NCI-H82 (cell line): ENCODE measurements at places on chromosomes 6 and 20.
A peak's percentile ranks its signal among the peaks of the same experiment; 100 is the strongest.

DNA sequence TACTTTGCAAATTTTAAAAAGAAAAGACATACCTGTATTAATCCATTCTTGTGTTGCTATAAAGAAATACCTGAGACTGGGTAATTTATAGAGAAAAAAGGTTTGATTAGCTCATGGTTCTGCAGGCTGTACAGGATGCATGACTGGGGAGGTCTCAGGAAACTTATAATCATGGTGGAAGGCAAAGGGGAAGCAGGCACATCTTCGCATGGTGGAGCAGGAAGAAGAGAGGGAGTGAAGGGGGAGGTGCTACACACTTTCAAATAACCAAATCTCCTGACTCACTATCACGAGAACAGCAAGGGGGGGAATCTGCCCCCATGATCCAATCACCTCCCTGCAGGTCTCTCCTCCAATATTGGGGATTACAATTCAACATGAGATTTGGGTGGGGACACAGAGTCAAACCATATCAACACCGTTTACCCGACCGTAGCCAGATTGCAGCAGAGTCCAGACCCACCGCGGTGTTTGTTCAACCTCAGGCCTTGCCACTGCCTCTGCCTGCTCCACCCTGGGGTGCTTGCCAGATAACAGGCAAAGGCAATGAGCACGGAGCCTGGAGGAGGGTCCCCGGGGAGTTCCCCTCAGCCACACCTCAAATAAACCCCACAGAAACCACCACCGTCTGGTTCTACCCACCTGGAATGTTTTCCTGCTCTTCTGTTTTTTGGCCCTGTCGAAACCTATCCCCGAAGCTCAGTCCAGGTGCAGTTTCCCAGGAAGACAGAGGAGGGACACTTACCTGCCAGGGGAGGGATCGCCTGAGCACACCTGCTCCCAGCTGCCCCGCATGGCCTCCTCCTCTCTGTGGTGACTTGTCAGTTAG is 142.2 kb upstream of the AFDN start:
- DNase-seq = no peak

GRCh38 chr20:49851991-49852390 is 39.4 kb downstream of the SLC9A8 start:
- no peak for DNase-seq

DNA sequence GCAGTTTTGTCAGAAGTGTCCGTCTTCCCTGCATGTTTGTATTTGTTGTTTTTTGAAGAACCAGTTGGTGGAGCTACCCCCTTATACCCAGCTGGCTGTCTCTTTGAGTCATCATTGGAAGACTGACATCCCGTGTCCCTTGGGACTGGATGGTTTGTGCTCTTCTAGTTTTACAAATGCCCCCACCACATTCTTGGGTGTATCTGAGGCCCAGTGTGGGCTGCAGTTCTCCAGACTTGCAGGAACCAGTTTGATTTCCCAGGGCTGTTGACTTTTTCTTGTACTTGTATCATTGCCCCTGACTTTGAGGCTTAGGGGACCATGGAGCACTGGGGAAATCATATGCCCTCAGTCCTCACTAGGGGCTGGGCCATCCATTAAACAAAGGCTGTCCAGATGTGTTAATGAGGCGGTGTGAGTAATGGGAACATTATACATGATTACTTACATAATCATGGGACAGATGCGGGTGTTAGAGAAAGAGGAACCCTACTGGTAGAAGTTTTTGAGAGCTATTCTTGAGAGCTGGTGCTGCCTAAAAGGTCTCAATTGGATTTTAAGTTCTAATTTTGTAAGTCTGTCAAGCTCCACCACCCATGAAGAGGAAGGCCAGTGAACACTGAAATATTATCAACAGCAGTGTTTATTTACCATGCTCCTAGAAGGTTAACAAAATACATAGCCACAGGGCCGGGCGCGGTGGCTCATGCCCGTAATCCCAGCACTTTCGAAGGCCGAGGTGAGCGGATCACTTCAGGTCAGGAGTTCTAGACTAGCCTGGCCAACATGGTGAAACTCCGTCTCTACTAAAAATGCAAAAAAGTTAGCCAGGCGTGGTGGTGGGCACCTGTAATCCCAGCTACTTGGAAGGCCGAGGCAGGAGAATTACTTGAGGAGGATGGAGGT is 8.5 kb downstream of the JARID2 start:
- DNase-seq = peak; percentile 64

DNA sequence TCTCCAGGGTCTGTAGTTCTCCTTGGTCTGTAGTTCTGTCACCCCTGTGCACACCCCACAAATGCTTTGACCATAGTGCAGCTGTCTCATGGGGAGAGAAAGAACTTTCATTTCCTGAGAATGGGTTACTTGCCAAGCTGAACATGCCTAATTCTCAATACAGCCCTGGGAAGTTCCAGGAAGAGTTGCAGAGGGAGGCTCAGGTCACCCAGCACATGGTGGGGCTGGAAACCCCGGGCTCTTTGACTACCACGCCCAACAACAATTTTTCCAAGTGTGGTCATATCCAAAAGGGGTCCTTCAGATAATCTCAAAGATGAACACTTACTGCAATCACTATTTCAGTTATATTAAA is 2.2 kb upstream of the PTPRA start:
- DNase-seq = no peak

GRCh38 chr6:168514216-168514615 is 73.2 kb downstream of the SMOC2 start:
- no peak for DNase-seq

DNA sequence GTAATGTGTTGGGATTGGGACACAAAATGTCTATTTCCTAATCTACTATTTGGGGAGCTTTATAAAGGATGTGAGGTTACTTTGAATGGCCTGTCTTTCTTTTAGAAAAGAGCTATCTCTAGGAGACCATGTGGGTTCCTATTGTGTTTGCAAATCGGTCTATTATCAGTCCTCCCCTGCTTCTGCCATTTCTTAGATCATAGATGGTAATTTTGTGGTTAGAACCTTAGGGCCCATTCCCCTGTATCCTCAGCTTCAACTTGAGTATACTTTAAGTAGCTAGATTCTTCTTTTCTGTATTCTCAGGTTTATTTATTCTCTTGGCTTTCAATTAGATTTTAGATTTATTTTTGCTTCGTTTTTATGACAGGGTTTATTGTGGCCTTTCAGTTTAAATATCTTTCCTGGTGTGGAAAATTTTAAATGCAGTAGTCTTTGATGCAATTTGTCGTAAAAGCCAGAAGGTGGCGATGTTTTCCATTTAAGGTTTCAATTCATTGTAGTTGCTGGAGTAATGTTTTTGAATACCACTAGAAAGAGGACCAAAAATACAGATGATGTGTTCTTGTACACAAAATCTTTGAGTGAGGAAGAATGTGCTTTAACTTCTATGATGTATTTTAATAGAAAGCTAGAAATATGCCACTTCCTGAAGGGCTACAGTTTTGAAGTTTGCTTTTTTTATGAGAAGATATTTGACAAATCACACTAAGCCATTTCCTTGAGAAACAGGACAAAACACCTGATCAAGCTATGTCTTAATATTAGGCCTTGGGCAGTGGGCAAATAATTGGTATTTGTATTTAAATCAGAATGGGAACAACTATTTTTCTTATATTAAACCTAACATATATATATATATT is 20.3 kb downstream of the TBPL1 start:
- DNase-seq = peak; percentile 64

GRCh38 chr6:17429383-17430061 is 36.1 kb downstream of the CAP2 start:
- peak; percentile 96 for DNase-seq

DNA sequence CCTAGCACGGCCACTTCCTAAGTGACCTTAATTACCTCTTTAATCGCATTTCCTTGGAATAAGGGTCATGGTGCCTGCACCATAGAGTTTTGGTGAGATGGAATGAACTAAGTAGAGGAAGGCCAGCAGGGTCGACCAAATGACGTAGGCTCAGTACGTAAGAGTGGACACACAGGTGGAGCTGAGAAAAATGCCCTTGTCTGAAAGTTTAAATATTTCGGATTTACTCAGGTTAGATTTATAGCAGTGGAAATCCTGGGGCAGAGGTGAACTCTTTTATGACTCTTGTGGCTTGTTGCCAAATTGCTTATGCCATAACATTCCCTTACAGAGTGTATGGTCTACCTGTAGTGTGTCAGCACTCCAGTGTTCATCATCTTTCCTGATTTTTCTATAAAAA is 23.6 kb upstream of the BTBD3 start:
- peak; percentile 85 for DNase-seq

- peak; percentile 29 for DNase-seq
Measured at GRCh38 chr6:131262060-131262459, 126.8 kb downstream of the AKAP7 start.

DNA sequence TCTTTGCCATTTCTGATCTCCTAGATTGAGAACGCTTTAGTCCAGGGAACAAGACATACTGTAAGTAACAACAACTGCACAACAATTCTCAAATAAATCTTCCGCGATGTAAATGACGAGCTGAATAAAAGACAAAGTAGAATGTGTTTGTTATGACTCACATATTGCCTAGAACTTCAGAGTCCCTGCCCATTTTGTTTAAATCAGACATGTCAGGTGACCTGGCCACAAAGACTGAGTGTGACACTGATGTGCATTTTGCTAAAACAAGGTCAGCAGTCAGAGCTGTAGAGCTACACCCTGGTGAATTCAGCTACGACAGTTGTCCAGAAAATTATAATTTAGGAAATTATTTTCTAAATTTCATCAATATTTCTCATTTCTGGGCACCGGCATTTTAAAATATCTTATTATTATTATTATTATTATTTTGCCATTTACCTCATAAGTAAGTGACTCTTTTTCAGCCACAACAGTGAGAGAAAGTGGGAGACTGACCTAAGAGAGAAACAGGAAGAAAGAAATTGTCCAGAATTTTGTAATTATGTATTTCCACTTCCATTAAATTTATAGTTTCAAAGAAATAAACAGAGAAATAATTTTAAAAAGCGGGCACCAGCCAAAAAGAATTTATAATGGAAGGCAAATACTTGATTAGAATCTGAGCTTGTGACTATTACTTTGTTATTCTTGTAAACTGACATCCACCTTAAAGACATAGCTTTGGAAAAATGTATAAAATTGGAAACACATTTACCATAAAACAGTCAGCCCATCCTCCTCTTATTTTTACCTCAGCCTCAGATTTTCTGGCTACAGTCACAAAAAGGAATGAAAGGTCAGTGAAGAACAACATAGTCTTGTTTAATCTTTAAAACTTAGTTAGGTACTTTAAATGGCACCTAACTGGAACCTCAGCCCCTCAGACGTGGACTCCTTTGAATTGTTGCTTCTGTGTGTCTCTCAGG is 157.0 kb upstream of the CITED2 start:
- DNase-seq = no peak

DNA sequence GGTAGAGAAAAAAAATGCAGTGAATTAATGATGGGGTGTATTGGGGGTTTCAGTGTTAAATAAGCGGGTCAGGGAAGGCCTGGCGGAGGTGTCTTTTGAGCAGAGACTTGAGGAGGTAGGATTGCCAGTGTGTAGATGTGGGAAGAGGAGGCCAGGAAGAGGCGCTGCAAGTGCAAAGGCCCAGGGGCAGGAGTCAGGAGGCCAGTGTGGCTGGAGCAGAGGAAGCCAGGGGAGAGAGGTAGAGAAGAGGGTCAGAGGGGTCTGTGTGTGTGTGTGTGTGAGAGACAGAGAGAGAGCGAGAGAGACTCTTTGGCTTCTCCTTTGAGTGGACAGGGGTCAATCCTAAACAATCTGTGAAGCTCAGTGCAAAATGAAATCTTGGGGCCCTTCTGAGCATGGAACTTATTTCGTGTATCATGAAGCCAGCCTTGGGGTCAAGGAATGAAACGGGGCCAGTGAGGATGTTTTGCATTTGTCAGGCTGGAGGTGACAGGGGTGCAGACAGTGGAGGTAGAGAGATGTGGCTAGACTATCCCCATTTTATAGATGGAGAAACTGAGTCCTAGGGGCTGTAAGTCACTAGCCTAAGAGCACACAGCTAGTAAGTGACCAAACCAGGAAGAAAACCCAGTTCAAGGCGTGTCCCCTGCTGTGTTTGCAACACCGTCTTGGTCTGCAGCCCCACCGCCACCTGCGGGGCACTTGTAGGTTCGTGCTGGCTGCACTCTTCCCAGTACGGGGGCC is 9.7 kb upstream of the IP6K3 start:
- no peak for DNase-seq

DNA sequence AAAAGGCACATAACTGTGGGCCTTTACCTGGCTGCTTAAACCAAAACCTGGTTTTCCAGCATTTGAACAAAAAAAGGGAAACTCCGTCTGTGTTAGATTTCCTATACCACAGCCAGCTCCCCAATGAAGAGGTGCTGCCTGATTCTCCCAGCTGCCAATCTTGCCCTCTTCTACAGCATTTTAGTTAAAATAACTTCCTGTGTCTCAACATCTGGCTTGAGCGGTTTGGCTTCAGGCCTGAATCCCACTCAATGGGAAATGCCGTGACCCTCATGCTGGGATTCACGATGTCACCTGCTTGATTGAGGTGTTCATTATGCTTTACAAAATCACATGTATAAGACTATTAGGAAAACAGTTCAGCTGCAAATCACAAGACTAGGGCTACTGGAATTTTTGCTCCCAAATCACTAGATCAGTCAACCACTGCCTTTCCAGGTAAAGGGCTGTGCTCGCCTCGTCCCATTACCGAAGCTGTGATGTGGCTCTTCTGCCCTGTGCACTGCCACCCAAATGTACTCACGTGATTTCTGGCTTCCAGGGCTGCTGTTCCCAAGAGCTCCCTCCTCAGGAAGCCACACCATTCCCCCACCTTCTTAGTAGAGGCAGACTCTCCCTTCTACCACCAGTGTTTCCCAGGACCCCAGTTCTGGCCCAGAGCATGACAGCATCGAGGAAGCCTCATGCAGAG is 94.6 kb downstream of the PSMG4 start:
- no peak for DNase-seq

DNA sequence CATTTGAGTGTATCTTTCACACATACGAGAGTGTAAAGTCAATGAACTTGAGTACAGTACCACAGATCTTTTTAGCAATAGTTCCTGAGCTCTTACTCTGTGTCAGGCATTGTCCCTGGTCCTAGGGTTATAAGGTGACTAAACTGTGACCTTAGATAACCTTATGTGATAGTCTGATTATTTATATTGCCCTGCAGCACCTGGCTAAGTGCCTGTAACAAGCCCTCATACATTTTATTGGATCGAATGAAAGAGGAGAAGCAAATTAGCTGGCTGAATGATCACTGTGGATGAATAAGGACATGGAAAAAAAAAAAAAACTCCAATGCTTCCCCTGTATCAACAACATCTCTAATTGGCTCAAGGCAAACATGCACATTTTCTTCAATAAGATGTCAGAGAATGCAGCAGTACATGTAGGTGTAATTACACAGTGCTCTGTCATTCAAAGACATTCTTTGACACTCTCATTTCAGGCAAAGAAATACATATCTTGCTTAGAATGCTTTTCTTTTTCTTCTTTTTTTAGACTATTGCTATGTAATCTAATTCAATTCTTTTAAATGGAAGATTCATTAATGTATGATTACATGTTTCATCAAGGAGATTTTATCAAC is 153.4 kb downstream of the PHACTR1 start:
- DNase-seq = peak; percentile 6

GRCh38 chr6:25341203-25341552 is 62.0 kb downstream of the CARMIL1 start:
- no peak for DNase-seq
